Fibroblast of villous mesenchyme (primary cell): ENCODE measurements at places on chromosomes 7 and 10.

DNA sequence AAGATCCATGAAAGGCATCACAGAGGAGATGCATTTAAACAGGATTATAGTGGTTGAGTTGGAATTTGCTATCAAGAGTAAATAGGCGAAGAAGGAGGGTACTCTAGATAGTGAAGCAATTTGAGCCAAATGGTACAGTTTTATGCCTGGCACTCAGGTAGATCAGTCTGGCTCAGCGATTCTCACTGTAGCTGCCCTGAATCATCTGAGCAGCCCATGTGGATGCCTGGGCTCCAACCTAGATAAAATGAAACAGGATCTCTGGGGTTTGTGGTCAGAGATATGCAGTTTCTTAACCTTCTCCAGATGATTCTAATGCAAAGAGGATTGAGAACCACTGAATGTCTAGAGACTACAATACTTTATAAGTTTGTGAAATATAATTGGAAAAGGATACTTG lies 282.0 kb upstream of the FZD1 start:
- DNase-seq: no peak

DNA sequence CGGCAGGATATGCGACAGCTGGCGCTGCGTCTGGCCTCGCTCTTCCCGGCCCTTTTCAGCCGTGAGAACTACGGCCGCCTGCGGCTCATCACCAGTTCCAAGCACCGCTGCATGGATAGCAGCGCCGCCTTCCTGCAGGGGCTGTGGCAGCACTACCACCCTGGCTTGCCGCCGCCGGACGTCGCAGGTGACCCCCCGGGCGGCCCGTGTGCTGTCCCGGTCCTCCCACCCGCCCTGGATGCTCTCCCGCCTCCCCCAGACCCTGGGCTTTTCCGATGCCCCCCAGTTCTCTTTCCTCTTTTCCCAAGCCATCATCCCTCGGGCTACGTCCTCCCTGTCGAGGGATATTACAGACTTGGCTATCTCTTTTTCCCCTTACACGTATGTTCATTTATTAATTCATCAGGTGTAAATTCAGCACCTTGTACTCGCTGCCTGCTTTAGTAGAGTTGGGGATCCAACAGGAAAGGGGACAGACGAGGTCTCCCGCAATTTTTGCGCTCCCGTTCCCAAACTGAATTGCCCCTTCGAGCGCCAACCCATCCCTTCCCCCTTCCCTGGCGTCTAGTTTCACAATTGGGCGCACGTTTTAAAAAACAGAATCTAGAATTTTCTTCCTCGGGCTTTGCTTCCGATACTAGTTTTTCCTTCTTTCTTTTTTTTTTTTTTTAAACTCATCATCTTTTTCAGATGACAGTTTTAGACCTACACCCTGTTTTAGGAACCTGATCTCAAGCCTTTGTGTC lies 846 bp downstream of the MINPP1 start:
- DNase-seq: peak; percentile 62

GRCh38 chr10:132964231-132964630 lies 21.9 kb upstream of the CFAP46 start:
- DNase-seq: no peak

DNA sequence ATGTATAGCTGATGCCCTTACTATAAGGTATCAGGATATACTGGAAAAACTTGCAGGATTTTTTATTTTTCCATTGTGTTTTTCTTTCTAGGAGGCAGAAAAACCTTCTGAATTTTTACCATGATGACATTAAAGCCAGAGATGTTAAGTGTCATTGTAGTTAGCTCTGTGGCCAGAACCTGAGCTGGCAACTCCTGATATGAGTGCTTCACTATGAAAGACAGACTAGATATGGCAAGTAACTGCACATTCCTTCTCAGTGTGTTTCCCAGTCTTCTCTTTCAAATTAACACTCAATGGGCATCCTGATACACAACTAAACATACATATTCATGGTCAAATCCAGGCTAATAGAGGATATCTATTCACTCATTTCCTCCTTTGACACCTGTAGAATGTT lies 166.2 kb downstream of the CTTNBP2 start:
- DNase-seq: no peak

DNA sequence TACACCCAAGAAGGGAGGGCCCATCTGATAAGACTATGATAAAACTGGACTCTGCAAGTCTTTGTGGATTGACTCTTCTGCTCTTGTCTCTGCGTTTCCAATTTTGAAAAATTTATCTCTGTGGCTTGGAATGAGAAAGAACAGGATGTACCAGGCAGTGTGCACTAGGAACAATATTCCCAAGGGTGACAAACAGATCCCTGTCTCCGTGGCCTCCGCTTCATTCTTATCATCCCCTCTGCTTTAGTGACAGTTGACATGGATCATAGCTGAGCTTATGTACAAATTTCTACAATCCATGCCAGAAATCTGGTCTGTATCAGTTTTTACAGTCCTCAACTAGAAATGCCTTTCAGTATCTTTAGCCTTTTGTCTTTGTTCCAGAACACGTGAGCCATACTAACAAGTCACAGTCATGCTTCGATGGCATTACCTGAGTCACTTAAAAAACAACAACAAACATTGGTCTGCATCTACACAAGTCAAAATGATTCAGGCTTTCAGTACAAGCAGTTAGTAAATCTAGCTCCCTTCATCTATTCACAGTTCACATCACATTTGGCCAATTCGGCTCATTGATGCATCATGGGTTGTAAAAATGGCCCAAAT lies 393.6 kb upstream of the CELF2 start:
- no peak for DNase-seq

GRCh38 chr10:62182595-62182994 lies 86.0 kb downstream of the RTKN2 start:
- no peak for DNase-seq

DNA sequence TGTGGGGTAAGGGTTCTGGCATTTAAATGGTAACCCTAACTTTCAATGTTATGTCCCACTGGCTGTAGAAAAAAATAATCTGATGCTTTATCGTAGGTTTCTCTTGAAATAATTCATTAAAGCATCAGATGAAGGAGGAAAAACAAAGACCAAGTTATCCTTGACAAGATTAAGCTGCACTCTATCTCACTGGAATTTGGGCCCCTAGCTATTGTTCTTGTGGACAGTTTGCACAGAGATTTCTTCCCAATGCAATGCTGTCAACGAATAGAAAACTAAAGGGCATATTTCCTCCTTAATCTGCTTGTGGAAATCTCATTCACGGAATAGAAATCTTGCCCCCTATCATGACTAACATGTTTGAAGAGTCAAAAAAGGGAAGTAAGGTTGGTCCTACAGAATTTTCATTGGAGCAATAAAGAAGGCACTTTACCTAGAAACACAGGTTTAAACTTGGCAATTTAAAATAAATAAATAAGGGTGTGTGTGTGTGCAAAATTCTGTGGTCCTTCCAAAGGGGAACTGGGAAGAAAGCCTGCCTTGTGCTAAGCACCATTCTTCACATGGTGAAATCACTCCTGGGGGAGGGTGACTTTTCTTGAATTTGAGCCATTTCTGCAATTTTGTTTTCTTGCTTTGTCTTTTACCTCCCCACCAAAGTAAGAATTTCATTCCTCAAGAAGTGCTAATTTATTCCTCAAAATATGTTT lies 242.8 kb downstream of the GLI3 start:
- no peak for DNase-seq

DNA sequence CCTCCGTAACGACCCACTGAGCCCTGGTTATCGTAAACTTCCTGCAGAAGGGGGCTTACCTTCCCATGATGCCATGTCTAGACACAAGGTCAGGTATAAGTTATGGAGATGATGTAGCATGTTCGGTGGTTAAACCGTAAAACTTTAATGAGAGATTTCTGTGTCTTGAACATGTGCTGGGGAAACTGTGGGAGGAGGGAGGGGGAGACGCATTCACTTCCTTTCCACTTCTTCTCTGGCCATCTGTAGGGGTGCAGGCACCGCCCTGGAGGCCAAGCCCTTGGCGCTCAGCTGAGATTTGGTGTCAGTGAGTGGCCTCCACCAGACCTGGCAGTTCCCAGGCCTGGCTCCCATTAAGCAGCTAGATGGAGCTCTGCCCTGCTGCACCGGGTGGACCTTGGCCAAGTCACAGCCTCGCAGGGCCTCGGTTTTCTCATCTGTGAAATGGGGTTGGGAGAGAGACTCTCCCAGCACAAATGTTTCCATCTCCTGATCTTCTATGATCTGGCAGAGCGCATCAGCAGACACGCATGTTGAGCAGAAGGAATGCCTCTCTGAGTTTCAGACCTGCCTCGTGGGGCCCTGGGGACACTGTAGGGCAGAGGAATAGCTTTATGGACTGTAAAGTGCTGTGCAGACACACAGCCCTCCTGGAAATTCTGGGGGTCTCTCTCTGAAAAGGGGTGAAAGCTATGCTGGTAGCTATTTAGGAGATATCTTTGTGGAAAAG lies 106.0 kb downstream of the COL26A1 start:
- DNase-seq: peak; percentile 1

GRCh38 chr10:4333459-4333894 lies 492.5 kb upstream of the AKR1E2 start:
- DNase-seq: no peak

DNA sequence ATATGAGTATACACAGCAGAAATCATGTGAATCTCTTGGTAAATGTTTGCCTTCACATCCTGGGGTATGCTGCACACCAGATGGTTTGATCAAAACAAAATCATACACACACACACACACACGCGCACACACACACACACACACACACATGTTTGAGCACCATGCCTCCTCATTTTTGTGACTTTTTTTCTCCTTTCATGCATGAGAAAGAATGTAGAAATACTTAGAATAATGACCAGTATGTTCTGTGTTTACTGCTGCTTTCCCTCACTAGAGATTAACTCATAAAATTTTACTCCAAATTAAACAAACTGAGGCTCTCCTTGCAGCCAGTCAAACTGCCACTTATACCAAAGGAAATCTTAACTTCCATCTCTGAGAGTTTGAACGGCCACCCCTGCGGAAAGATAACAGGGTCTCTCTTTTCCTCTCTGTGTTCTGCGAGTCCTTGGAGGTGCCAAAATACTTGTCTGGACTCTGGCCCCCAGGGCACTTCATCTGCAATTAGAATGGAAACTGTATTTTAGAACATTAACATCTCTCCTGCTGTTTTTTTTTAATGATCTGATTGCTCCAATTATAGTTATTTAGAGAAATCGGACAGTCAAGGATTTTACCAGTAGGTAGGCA lies 320.8 kb upstream of the NFE2L3 start:
- DNase-seq: peak; percentile 48

DNA sequence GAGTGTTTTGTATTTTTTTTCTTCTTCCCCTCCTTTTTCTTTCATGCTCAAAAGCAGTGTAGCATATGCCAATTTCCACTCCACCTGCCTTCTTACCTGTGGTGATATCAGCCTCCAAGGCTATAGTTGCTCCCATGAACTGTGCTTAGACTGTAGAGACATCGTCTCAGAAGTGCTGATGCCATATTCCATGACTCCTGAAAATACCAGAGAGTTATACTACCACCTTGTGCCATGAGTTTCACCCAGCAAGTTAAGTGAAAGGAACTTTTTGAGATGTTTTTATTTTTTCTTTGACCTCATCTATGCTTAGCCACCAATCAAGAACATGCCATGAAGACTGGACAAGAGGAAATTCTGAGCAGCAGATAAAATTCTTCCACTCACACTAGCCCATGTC lies 142.8 kb upstream of the SEMA3E start:
- DNase-seq: no peak

- DNase-seq: no peak
Observed at GRCh38 chr10:121340271-121340831, 257.9 kb downstream of the FGFR2 start.

GRCh38 chr7:66877577-66878300 lies 43.3 kb upstream of the TMEM248 start:
- DNase-seq: peak; percentile 31

DNA sequence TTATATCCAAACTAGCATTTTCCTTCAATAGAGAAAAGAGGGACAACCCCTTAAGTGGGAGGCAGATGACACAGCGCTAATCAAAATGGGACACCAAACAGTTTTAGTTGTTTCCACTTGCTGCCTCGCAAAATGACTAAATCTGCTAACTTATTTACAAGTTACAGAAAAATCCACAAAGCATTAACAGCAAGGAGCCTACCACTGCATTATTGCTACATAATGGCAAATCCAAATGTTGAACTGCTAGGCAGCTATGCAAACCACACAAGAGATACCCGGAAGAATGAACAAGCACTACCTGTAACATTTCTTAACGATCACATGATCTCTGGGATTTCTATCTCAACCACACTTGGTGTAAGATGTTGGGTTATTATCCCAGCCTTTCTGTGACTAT lies 96.7 kb downstream of the SFMBT2 start:
- no peak for DNase-seq

DNA sequence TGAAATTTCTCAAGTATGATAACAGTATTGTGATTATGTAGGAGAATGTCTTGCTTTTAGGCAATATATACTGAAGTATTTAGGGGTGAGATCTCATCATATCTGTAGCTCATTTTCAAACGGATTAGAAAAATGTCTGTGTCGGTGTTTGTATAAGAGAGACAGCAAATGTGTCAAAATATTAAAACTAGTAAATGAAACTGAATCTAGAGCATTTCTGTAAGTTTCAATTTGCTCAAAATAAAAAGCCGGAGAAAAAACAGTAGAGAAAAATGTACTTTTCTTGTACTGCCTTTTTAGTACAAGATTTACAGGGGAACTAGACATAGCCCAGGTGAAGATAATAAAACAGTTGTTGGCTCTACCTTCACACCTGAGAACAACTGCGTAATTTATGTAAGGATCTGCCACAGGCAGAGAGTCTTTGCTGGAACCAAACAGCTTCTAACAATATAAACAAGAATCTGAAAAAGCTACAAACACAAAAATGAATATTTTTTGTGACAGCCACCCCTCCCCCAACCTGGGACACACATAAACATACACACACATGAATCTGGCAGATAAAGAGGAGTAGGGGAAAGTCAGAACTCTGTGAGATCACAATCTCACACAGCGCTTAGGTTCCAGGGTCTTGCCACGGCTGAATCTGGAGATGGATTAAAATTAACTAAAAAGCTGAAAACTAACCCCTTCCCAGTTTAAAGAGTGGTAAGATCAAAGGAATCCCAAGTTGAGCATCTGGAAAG lies 153.3 kb downstream of the AVL9 start:
- no peak for DNase-seq

GRCh38 chr10:69629897-69630650 lies at the start of gene FAM241B:
TSS of gene FAM241B (plus strand) at chr10:69630247. CDS start at chr10:69631744, 1,497 bp downstream.
- peak; percentile 30 for DNase-seq

DNA sequence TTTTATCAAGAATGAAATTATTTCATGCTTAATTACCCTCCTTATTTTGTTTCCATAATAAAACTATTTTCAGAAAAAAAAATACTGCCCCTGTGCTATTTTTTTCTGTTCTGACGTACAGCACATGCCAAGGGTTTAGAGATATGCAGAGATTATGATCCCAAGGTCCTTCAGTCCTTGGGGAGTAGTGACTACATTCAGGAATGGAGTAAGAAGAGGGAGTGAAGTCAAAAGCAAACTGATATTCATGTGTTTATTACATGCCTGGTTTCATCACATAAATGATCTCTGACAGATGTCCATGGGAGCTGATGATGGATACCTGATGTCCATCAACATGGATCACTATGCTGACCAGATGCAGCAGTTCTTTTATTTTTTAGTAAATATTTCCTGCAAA lies 17.2 kb downstream of the AKAP9 start:
- peak; percentile 12 for DNase-seq

DNA sequence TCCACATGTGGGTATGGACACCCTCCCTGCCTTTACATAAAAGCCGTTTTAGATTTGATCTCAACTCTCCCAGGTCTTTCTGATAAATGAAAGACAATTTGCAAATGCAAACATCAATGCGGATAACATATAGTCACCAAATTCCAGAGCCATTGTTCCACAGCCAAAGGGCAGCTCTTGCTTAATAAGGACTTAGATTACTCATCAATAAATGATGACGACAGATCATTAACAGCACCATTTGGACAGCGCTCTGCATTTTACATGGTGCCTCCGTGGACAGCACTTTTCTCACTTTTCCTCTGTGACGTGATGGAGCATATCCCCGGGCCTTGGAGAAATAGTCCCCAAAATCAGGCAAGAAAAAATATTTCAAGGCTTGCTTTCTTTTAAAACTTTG lies 370.3 kb upstream of the CELF2 start:
- no peak for DNase-seq
